ENCODE measurements at places on chromosomes 4 and X.

GRCh38 chr4:184510401-184510800 is 36.1 kb upstream of the IRF2 start:
- no peak for DNase-seq

DNA sequence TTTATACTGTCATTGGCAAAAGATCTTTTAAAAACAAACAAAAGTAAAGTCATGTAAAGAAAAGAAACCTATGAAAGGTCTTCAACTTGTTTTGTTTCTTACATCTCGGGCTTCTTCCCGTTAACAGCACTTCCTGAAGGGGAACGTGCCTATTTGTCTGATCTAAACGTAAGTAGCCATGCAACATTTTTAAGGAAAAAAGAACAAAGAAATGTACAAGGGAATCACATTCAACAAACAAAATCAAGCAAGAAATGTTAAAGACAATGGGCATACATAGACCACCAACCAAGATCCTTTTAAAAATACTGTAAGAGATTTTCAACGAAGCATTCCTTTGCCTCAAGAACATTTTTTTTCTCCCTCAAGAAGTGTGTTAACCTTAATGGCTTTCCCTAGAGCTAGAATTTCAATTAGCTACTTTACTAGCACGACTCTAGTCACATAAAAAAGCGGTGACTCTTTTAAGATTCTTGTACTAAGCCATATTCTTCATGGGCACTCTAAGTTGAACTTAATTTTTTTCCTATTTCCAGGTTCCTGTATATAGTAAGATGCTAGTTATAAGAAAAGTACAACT is 112.0 kb upstream of the TTC29 start:
- no peak for DNase-seq

GRCh38 chrX:30874851-30875250 is 14.2 kb downstream of the TAB3 start:
- DNase-seq, result no peak

- no peak for DNase-seq
Observed at GRCh38 chrX:115372152-115372551, 82.6 kb downstream of the LUZP4 start.

GRCh38 chr4:946103-946450 is 13.8 kb downstream of the TMEM175 start:
- DNase-seq, result no peak

DNA sequence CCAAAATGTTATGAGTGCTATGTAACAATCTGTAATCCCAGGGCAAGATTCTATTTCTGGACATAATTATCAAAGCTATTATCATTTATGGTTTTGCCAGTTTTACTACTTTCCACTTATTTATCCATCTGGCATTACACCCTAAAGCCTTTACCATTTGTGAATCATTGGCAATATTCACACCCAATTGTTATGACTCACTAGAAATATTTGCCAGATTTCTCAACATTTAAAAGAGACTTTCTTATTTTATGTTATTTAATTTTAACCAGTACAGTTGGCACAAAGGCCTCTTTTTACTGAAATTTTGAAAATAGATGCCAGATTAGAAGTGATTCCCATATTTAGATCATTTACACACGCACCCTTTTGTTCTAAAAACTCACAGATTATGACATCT is 242.7 kb upstream of the WDFY3 start:
- DNase-seq, result no peak

DNA sequence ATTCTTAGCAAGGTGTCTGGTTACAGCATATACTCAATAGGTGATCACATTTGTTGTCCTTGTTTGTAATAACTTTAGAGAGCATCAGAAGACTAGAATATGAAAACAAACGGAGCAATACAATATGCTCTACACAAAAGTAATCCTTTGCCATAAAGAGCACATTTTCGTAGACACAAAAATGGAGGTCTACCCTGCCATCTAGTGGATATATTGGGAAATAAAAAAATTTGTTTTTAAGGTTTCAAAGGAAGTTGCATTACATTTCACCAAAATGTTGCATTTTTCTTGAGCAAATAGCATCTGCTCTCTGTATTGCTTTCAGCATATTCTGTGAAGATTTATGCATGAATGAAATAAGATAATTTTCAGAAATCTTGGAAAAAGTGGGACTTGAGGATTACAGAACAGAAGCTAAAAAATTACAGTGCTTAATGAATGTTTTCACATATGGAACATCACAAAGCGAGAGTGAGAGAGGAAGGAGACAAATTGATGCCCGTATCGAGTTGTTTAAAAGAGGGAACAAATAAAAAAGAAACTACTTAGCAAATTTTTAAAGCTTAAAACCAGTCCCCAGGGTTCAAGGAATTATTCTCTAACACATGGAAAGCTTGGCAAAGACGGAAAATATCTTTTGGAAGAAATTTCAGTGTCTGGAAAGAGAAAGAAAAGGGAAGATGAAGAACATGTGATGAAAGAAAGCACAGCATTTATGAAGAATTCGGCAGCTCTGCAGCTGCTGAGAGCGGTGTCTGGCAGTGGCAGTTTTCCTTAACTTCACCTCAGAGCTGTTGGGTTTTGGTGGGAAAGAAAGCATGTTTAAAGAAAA is 390.1 kb downstream of the ANKRD50 start:
- DNase-seq, result peak; percentile 11

DNA sequence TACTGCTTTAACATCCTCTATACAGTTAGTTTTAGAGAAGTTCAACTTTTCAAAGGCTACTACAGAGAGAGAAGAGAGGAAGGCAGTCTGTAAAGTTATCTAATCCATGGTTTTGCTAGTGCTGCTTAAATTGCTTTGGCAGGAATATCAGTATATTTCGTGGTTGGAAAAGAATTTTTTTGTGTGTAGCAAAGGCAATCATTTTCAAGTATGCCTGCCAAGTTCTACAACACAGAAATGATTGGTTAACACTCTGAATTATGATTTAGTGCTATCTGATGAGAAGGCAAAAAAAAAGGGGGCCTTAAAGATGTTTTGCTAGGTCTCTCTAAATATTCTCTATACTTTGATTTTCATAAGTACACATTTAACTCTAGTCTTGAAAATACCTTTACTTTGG is 133.1 kb downstream of the JADE1 start:
- no peak for DNase-seq

GRCh38 chr4:7810783-7811535 is 128.7 kb downstream of the AFAP1 start:
- no peak for DNase-seq

GRCh38 chr4:38332699-38333098 is 331.3 kb upstream of the KLF3 start:
- no peak for DNase-seq

- peak; percentile 15 for DNase-seq
Observed at GRCh38 chrX:124211312-124211942, 121.0 kb upstream of the TEX13D start.

DNA sequence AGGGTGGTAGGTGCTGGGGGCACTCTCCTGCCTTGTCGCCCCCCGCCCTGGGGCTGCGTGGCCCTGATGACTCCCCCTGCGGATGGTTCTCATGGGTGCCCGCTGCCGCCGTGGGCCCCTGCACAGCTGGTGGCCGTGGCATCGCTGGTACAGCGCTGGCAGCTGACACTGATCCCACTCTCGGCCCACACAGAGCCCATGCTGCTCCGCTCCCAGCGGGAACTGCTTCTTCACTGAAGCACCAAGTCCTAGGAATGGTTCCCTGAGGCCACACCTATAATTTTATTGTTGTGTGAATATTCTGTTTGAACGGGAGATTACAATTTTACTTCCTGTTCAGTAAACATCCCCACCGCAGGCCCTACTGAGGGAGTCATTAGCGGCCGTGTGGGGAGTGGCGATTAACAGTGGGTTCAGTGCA is 138.6 kb upstream of the NKX1-1 start:
- DNase-seq, result no peak

- DNase-seq, result no peak
Observed at GRCh38 chrX:152520653-152521052, 69.5 kb upstream of the GABRA3 start.

GRCh38 chr4:134028421-134028820 is 173.2 kb downstream of the PABPC4L start:
- DNase-seq, result no peak

DNA sequence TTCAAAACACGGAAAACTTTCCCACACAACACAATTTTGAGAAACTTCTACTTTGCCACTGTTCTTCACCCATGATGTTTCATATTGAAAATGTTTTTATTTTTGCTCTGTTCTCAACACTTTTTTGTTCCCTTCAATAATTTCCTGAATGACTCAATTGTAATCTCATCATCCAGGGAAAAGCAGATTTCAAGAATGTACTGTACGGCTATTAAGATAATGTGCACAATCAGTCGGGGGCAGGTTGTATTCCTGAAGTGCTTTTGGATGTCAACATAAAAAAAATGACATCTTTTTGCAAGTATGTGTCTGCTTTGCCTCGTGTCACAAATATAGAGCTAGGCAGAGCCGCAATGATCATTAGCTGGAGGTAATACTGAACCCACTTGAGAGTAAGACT is 9.7 kb downstream of the SMPX start:
- no peak for DNase-seq

- DNase-seq, result no peak
Observed at GRCh38 chr4:114081783-114082182, 102.3 kb upstream of the ARSJ start.

GRCh38 chr4:5118994-5119835 is 67.9 kb downstream of the STK32B start:
- DNase-seq, result no peak

Data from GM10248 (cell line).